Activated CD8-positive, alpha-beta memory T cell treated with anti-CD3 and anti-CD28 coated beads, Interleukin-2, amount 10 ng/mL, durations not matched to agents 7 days and 5 days (primary cell): ENCODE measurements at places on chromosomes 7 and 10.

DNA sequence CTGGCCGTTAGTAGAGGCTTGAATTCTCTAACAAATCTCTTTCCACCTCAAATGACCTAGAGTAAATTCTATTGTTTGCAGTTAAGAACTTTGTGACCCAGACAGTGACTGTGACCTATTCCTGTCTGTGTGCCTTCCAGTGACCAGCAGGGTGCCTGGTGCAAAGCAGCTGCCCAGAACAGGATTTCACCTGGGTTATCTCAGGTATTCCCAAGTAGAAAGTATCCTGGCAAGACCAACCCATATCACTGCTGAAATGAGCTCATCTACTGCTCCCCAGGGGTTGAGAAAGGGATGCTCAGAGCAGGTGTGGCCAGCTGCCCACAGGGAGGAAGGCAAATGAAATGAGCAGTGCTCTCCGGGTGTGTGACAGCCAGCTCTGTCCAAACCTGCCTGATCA, 2.1 kb upstream of the MSMB start:
- peaks cover 10% of the 10 kb centered on the region for H3K27me3 ChIP-seq
- no peaks in the 10 kb centered on the region for H3K36me3 ChIP-seq
- no peak overlapping the region for H3K4me3 ChIP-seq

- no peaks in the 10 kb centered on the region for H3K36me3 ChIP-seq
- no peak overlapping the region for H3K27ac ChIP-seq
- no peak for DNase-seq
- H3K4me3 ChIP-seq, result no peak overlapping the region
- H3K4me1 ChIP-seq, result no peaks in the 10 kb centered on the region
- peaks cover 5% of the 10 kb centered on the region for H3K27me3 ChIP-seq
These were observed 25.0 kb upstream of the CNNM1 start for GRCh38 chr10:99303899-99304861.

DNA sequence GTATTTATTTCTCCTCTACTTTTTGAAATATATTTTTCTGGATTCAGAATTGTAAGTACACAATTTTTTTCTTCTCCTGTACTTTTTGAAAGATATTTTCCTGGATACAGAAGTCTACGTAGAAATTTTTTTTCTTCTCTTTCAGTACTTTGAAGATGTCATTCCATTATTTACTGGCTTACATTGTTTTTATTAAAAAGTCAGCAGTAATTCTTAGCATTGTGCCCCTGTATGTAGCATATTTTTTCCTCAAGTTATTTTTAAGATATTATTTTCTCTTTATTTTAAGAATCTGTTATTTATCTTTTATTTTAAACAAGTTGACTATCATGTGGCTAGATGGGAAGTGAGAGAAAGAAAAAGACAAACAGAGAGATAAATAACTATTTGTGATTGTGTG, 119.0 kb upstream of the NPSR1 start:
- no peak overlapping the region for H3K4me3 ChIP-seq
- no peaks in the 10 kb centered on the region for H3K4me1 ChIP-seq
- no peaks in the 10 kb centered on the region for H3K36me3 ChIP-seq
- H3K27ac ChIP-seq, result no peak overlapping the region
- DNase-seq, result no peak

GRCh38 chr7:5704534-5704922, 76.9 kb downstream of the RNF216 start:
- no peak overlapping the region for H3K4me3 ChIP-seq
- H3K4me1 ChIP-seq, result peaks cover 26% of the 10 kb centered on the region
- peaks cover 30% of the 10 kb centered on the region for H3K36me3 ChIP-seq
- H3K27me3 ChIP-seq, result no peaks in the 10 kb centered on the region
- no peak overlapping the region for H3K27ac ChIP-seq

DNA sequence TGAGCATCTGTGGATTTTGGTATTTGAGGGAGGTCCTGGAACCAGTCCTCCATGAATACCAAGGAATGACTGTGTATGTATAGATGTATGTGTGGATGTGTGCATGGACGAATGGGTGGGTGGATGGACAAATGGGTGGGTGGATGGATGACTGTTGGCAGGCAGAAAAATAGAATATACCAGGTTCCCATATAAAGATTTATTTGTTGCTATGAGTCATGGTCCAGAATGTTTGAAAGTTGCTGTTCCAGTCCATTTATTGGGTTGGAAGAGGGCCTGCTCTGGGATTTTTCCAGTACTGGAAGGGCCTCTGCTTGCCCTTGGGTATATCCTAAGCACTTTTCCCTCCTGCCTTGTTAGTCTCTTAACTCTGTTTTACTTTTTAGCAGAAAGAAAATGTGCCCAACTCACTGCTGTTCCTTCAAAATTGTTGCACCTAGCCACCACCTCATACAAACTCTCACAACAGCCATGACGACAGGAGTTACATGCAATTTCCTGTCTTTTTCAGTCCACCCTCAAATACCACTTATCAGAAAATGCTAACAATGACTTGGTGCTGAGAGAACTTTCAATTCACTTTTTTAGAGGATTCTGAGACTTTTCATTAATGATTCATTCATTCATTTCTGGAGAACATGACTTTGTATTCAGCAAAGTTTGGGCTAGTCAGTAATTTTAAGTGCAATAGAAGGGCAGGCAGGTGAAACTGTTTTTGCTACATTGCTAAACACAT, 108.1 kb downstream of the EEPD1 start:
- H3K4me1 ChIP-seq, result peaks cover 7% of the 10 kb centered on the region
- H3K36me3 ChIP-seq, result no peaks in the 10 kb centered on the region
- no peak overlapping the region for H3K27ac ChIP-seq
- no peaks in the 10 kb centered on the region for H3K27me3 ChIP-seq
- DNase-seq, result no peak

GRCh38 chr10:95784279-95784913, 28.4 kb downstream of the ENTPD1 start:
- no peak overlapping the region for H3K4me3 ChIP-seq
- H3K27me3 ChIP-seq, result no peaks in the 10 kb centered on the region

DNA sequence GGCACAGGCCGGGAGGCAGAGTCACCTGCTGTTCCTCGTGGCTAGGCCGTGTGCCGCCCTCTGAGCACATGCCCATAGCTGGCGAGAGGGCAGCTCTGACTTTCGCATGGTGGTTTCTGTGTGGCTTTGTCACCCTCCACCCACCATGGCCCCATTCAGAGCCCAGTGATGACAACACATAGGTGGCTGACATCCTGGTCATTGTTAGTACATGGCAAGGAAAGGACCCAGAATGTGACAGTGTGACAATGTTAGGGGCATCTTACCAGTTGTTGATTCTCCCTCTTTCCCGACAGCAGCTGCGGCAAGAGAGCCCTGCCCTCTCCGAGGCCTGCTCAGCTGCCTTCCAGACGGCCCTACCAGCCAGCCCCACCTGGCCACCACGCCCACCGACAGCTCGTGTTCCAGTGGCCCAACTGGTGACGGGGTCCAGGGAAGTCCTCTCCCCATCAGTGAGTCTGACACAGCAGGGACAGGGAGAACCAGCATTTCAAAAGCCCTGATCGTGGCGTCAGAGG, 52.2 kb downstream of the ZNF467 start:
- peaks cover 4% of the 10 kb centered on the region for H3K4me1 ChIP-seq
- no peaks in the 10 kb centered on the region for H3K36me3 ChIP-seq
- H3K27ac ChIP-seq, result no peak overlapping the region
- H3K27me3 ChIP-seq, result no peaks in the 10 kb centered on the region

- peak overlapping the region; percentile 98 for H3K27ac ChIP-seq
- H3K4me3 ChIP-seq, result peak overlapping the region; percentile 63
- H3K36me3 ChIP-seq, result peaks cover 4% of the 10 kb centered on the region
- DNase-seq, result peak; percentile 92
- H3K27me3 ChIP-seq, result peaks cover 2% of the 10 kb centered on the region
- peaks cover 57% of the 10 kb centered on the region for H3K4me1 ChIP-seq
These were observed 24.1 kb downstream of the PRF1 start for GRCh38 chr10:70578371-70578947.

DNA sequence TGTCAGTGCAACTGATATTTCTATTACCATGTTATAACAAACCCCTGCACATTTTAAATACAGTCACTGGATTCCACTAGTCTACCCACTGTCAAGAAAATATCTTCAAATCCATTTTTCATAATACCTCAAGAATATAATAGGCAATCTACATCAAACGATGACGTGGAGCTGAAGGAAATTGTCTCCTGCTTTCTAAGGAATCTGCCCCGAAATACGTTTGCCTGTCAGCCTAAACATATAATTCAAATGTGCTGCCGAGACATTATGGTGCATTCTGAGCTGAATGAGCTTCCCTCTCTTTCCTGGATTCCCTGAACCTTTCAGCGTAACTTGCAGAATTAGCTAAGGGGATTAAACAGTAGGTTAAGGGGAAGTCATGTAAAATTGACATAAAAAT, 306.8 kb downstream of the SORCS1 start:
- DNase-seq, result no peak
- H3K27ac ChIP-seq, result no peak overlapping the region
- H3K36me3 ChIP-seq, result no peaks in the 10 kb centered on the region
- no peaks in the 10 kb centered on the region for H3K27me3 ChIP-seq

DNA sequence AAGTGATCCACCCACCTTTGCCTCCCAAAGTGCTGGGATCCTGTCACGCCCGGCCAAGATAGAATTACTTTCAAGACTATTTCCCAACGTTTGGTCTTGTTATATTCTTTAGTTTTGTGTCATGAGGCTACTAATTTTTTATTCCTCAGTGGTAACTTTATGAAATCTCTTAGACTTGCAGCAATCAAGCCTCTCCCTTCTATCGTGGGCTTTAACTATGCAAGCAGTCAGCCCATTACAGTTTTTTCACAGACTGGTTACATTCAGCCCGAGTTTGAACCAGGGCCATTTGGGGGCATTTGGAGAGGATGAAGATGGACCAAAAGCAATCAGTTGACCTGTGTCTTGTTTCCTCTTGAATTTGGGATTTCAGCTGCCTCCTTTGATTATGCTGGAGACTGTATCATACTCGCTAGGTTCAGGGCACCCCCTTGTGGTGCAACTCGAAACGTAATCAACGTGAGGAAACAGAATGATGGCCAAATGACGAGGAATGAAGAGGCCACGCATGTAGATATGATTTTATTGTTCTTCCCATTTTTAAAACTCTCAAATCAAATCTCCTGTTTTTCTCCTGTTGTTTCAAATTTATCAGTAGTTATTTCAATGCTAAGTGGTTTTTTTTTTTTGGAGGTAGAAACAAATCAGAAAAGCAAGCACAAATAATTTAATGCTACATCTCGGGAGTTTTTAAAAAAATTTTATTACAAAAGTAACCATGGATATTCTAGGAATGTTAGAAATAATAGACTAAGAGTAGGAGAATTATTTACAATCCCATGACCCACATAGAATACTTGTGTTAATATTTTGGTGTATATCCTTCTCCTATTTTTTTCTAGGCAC, 151.6 kb downstream of the KIAA1217 start:
- DNase-seq, result no peak
- no peaks in the 10 kb centered on the region for H3K4me1 ChIP-seq
- no peak overlapping the region for H3K27ac ChIP-seq

GRCh38 chr7:76509931-76510877, at the start of gene UPK3B:
TSS of gene UPK3B (plus strand) at chr7:76510552. CDS start at chr7:76510653, 101 bp downstream.
- no peaks in the 10 kb centered on the region for H3K27me3 ChIP-seq
- no peak within 1 kb of the TSS for H3K4me3 ChIP-seq
- no peak within 1 kb of the TSS for H3K27ac ChIP-seq
- H3K4me1 ChIP-seq, result peaks cover 4% of the 10 kb centered on the region
- no peak for DNase-seq
- no peaks in the 10 kb centered on the region for H3K36me3 ChIP-seq

DNA sequence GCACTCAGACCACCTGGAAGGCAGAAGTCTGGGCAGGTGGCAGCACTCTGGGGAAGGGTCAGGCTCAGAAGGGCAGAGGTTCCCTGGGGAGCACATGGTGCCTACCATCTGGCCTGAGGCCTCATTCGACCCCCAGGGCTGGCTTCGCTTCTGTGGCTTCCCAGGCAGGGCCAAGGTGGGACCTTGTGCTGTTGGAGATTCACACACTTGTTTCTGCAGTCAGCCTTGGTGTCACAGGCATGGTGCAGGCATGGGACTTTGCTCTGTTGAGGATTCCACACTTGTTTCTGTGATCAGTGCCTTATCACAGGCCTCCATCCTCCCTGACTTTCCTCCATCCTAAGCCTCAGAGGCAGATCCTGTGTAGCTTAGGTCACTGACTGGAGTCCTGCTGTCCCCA, 11.3 kb upstream of the FAM241B start:
- H3K4me1 ChIP-seq, result peaks cover 4% of the 10 kb centered on the region
- DNase-seq, result no peak
- peaks cover 5% of the 10 kb centered on the region for H3K27me3 ChIP-seq
- H3K27ac ChIP-seq, result no peak overlapping the region

GRCh38 chr7:91949221-91950009, 8.8 kb downstream of the AKAP9 start:
- H3K4me1 ChIP-seq, result peaks cover 26% of the 10 kb centered on the region
- peaks cover 14% of the 10 kb centered on the region for H3K36me3 ChIP-seq
- no peaks in the 10 kb centered on the region for H3K27me3 ChIP-seq
- no peak for DNase-seq
- H3K4me3 ChIP-seq, result no peak overlapping the region
- H3K27ac ChIP-seq, result no peak overlapping the region

DNA sequence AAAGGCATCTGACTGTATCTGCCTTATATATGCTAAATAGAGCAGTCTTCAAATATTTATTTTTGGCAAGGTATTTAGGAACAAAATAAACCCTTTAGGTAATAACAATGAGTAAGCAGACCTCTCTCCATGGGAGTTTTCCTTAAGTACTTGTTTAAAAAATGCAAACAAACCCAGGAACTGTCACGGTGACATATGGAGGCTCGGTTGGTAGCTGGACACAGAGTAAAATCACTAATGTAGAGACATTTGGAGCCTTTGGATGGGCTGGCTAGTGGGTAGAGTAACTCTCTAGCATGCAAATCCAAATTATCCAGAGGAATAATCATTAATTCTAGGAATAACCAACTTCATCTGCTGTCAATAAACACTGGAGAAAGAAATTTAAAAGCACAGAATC, 71.6 kb upstream of the LAMB4 start:
- H3K27me3 ChIP-seq, result peaks cover 11% of the 10 kb centered on the region
- no peaks in the 10 kb centered on the region for H3K4me1 ChIP-seq
- H3K27ac ChIP-seq, result no peak overlapping the region
- H3K4me3 ChIP-seq, result no peak overlapping the region

DNA sequence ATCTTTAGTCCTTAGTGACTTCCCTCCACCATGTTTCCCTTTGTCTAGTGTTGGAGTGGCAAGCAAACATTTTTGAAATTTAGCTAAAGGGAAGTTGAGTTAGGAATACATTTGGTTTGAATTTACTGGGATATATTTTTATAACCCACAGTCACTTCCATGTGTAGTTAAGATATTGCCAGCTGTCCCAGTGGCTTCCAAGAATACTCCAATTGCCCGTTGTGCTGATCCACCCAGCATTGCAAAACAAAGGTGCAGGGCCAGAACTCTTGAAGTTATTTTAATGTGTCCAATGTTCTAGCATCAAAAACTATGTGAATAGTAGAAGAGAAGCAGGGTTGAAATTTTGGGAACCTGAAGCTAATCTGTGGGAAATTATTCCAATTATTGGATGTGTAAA, 2.5 kb upstream of the P4HA1 start:
- H3K36me3 ChIP-seq, result peaks cover 3% of the 10 kb centered on the region
- H3K27ac ChIP-seq, result no peak overlapping the region
- H3K4me1 ChIP-seq, result peaks cover 19% of the 10 kb centered on the region

- no peak overlapping the region for H3K27ac ChIP-seq
- no peaks in the 10 kb centered on the region for H3K27me3 ChIP-seq
- no peaks in the 10 kb centered on the region for H3K36me3 ChIP-seq
- no peak for DNase-seq
These were observed 97.4 kb downstream of the TWIST1 start for GRCh38 chr7:19020062-19020461.

- no peak for DNase-seq
- H3K4me3 ChIP-seq, result no peak overlapping the region
- H3K27me3 ChIP-seq, result no peaks in the 10 kb centered on the region
- H3K36me3 ChIP-seq, result no peaks in the 10 kb centered on the region
- H3K4me1 ChIP-seq, result no peaks in the 10 kb centered on the region
These were observed 38.6 kb downstream of the CDC14C start for GRCh38 chr7:48962821-48963505.

- H3K4me1 ChIP-seq, result peaks cover 7% of the 10 kb centered on the region
- H3K27me3 ChIP-seq, result no peaks in the 10 kb centered on the region
- H3K36me3 ChIP-seq, result peaks cover 14% of the 10 kb centered on the region
- no peak overlapping the region for H3K27ac ChIP-seq
- no peak for DNase-seq
- no peak overlapping the region for H3K4me3 ChIP-seq
These were observed 171.2 kb downstream of the SGMS1 start for GRCh38 chr10:50452603-50453002.
